Right ventricle myocardium inferior (tissue), 1 donor: ENCODE measurements at places on chromosomes 6 and 20. TPM values are rescaled to one million over a fixed set of nuclear protein-coding genes. Genes with fewer than 3 reads are reported as not detected.
A peak's percentile ranks its signal among the peaks of the same experiment; 100 is the strongest.

The SMOC2 gene
- total RNA-seq = 16.4 TPM

The OTOR gene
- not detected for total RNA-seq

The RSPO3 gene
- 0.92 TPM for total RNA-seq

The SPAG4 gene
- total RNA-seq = 1.6 TPM

The TSHZ2 gene
- total RNA-seq = 4.2 TPM

DNA sequence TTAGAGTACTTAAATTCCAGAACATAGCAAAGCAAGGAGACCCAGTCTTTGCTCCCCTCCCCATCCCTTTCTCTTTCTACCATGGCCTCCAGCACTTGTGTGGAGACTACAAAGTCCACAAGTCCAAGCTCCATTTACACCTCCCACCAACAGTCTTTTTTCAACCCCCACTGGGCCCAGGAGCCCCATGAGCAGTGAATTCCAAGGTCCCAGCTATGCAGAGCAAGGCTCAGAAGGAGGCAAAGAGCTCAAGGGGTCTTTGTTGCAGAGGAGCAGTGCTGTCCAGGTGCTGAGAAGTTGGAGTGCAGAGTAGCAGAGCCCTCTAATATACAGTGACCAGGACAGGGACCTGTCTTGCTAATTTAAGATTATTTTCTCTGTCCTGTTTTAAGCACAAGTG, 9.0 kb downstream of the PAK5 start:
- no peak for DNase-seq

DNA sequence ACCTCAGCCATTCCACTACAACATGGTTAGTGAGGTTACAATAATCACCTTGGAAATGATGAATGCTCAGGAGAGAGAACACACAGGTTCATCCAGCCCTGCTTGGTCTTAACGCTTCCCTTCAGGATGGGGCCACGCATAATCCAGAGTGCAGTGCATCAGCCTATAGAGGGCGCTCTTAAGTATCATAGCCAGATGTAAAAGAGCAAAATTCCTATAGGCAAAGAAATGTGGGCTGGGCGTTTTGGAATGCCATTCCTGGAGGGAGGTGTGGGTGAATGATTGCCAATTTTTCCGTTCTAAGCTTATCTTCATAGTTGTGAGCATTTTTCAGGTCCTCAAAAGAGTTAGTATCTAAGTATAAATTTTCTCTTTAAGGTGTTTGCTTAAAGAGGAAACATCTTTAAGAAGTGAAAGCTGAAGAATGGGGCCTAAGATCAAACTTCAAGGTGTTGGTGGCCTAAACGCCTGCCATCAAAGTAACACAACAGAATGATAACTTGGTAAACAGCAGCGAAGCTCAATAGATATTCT, 1.8 kb downstream of the RIPOR2 start:
- no peak for DNase-seq

- peak; percentile 92 for DNase-seq
Measured at GRCh38 chr6:142945049-142945445, at the start of gene HIVEP2. Gene HIVEP2, minus strand, starts transcription at chr6:142945176. Its CDS starts 170,438 bp downstream, at chr6:142774738.

DNA sequence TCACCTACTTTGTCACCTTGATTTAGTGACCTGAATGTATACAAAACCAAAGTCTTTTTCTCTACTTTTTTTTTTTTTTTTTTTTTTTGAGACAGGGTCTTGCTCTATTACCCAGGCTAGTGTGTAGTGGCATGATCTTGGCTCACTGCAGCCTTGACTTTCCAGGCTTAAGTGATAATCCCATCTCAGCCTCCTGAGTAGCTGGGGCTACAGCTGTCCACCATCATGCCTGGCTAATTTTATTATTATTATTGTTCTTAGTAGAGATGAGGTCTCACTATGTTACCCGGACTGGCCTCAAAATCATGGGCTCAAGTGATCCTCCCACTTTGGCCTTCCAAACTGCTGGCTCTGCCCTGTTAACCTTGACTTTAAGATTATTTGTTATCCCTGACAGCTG, 37.5 kb downstream of the CRISP2 start:
- no peak for DNase-seq

DNA sequence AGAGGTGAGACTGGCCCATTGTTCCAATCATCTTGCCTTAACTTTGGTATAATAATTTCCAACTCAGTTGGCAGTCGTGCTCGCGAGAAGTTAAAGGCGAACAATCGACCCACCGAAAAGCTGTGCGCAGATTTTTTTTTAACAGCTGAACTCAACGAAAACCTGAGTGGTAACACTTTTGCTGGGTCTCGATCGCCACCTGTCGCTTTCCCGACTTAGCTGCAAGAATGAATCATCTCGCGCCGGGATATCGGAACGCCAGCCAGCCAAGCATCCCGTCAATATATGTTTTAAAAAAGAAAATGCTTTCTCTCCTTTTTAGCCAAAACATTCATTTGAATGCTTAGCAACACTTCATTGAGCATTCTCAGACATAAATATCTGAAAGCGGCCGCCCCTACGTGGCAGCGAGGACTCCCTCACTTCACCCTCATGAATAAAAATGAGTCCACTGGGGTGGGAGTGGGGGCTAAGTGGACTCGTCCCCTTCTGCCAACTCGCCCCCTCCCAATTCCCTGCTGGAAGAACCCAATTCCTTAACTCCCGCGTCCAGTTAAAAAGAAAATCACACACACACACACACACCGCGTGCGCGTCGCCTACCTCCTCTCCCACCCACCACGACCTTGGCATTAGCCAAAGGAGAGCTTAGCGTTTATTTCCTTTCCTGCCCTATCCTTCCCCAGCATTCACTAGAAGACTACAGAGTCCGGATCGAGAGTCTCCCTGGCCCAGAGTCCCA, 1.5 kb downstream of the COL12A1 start:
- DNase-seq = peak; percentile 80
